ENCODE measurements at places on chromosomes 3 and 15.

DNA sequence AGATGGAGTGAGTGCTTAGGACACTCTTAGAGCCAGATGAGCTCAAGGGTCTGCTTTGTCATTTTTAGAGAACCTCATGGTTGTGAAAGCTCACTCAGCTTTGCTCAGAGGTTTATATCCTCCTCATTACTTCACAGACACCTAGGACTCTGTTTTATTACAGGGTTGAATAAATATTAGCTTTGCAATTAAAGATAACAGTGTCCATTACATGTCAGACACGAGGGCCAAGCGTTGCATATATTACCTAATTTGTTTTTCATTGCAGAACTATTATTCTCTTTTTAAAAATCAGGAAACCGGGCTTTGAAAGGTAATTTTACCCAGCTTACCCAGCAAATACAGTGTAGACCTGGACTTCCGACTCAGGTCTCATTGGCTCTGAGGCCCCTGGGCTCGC, 16.1 kb downstream of the MAP6D1 start:
- no peak for DNase-seq

- no peak for DNase-seq
Observed at GRCh38 chr3:130916507-130917167, 22.8 kb downstream of the ATP2C1 start.

DNA sequence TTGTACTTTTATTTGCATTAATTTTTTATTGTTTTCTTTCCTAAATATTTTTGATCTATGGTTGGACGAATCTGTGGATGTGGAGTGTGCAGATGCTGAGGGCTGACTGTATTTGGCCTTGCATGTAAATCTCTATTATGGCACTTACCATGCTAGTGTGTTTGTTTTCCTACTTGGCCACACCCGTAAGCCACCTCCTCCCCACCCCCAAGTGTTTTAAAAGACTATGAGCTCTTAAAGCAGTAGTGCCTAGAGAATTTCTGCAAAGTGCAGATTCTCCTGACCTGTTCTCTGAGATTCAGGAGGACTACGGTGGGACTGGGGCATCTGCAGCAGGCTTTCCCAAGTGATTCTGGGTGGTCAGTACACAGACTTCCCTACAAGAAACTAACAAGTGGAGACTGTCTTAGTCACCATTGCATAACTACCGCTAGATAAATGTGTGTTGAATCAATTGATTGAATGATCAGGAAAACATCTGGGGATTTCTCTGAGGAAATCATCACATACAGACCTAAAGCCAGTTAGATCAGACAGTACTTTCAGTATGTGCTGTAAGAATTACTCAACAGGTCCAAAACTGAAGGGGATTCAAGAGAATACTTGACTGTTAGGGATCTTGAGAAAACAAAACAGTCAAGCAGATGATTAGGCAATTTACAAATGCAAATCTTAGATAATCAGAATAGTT, 6.2 kb upstream of the TIPARP start:
- no peak for DNase-seq

- DNase-seq: no peak
Observed at GRCh38 chr3:10177737-10178136, 13.0 kb downstream of the IRAK2 start.

- DNase-seq: no peak
Observed at GRCh38 chr15:96720251-96720650, 389.8 kb downstream of the NR2F2 start.

DNA sequence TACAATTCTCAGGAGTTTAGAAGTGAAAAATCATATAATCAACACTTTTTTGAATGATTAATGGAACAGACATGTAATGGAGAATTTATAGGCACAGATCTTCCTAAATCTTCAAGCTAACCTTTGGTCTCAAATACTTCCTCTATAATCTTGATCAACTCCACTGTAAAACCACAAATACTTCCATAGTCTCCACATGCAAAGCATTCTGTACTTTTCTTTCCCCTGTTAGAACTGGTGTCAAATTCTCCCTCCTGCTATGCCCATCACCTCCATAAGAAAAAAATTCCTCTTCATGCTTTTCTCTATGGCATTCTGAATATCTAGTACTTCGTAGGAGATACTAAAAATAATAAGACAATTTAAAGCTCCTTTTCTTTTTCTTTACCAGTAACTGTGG, 214.3 kb downstream of the ADAMTS9 start:
- DNase-seq: no peak

GRCh38 chr3:37444696-37445095, 270.3 kb upstream of the LRRFIP2 start:
- DNase-seq: no peak

DNA sequence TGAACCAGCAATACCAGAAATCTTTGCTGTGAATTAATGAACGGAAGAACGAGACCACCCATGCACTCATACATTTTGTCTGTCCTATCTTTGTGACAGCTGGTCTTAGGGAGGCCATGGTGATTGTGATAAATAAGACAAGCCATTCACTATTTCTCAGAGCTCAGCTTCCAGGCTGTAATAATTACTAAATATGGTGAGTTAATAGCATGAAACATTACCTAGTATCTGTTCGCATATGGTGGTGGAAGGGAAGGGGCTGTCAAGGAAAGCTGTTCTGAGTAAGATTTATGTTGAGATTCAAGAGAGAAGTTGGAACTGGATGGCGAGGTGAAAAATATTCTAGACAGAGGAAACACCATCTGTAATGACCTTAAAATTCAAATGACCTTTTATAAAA, 719.0 kb upstream of the ZNF385D start:
- DNase-seq: no peak

GRCh38 chr3:154018100-154018696, 103.0 kb upstream of the ARHGEF26 start:
- DNase-seq: peak; percentile 11

GRCh38 chr15:58407236-58407775, 24.5 kb upstream of the LIPC start:
- DNase-seq: no peak

GRCh38 chr3:82342521-82342920, 581.1 kb upstream of the GBE1 start:
- DNase-seq: no peak

DNA sequence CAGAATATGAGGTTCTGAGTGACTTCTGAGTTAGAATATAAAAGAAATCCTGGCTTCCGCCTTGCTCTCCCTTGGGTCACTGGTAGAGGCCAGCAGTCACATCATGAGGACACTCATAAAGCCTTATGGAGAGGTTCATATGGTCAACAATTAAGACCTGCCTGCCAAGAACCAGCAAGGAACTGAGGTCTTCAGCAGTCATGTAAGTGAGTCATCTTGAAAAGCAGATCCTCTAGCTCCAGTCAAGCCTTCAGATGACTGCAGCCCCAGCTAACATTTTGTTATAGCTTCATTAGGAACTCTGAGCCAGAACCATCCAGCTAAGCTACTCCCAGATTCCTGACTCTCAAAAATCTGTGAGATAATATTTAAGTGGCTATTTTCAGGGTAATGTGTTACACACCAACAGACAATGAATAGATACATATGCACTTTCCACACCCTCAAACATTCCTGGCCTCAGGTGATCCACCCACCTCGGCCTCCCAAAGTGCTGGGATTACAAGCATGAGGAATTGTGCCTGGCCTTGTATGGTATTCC, 447.2 kb downstream of the SHQ1 start:
- DNase-seq: no peak

GRCh38 chr3:63912768-63913588, 795 bp upstream of the SCAANT1 start:
- DNase-seq: peak; percentile 54

GRCh38 chr3:15531346-15531745, 9.8 kb upstream of the COLQ start:
- no peak for DNase-seq
